Right forelimb (tissue), 1 donor: ENCODE measurements at places on chromosomes 5 and 9.

DNA sequence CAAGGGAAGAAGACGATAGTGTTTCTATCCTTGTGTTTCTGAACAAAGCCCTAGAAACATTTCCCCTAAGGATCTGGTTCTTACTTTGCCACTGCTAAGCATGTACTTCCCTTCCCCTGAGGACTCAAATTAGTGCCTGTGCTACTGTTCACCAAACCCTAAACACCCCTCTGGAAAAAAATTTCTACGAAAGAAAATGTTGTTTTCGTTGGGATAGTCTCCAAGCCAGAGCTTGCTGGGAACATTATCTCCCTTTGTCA lies 294.6 kb downstream of the BNC2 start:
- DNase-seq, result no peak

DNA sequence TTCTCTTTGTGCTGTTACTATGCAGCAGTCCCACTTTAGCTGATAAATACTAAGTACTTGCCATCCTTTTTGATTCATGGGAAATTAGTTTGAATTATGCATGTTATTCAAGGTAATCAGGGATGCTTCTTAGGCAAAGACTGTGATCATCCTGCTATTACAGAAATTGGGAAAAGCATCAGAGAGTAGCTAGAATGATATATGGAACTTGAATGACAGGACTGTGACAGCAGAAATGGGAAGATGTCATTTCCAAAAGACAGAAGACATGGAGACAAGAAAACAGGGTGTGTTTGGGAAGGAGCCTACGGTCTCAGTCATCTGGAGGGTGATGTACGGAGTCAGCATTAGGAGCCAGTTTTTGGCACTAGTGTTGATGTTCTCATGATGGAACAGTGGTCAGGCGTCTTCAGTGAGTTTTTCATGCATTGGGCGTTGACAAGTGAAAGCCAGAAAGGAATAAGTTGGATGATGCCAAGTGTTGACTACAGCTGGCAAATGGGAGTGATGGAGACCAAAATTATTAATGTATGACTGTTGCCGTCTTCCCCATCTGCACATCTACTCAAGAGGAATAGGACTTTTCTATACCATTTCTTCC lies 70.4 kb downstream of the TMEM167A start:
- no peak for DNase-seq

- DNase-seq, result no peak
These were observed 175.4 kb upstream of the CDH12 start for GRCh38 chr5:23028445-23029021.

- DNase-seq, result no peak
These were observed 17.5 kb downstream of the PSD2 start for GRCh38 chr5:139812836-139813805.

DNA sequence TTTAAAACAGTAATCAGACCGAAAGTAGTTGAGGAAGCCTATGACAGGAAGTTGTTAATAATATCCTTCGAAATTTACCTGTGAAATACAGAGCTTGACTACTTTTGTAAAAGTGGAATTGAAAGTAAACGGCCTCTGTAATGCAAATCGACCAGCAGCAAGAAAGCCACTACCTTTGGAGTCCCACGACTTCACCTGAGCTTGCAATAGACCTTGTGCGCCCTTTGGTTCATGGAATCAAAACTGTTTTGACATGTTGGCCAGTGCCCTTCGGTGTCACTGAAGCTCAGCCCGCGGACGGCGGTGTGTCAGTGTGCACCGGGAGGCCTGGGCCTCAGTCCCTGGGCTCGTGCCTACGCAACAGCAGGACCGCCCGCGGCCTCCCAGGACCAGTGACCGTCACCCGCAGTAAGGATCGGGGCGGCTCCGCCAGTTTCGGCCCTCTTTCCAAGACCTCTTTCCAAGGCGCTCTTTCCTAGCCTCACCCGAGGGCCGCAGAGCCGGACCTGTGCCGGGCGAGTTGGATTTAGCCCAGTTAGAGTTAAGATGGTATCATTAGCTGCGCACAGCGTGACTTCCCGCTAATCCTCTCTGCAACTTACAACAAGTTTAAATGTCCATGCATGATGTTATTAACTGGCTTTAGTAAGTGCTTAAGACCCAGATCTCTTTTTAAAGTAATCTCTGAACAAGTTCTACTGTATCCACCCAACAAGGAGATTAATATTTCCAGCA lies 223.3 kb downstream of the MEF2C start:
- DNase-seq, result no peak

GRCh38 chr9:35696520-35697215 lies 6.9 kb upstream of the TPM2 start:
- DNase-seq, result no peak

- DNase-seq, result no peak
These were observed 237.9 kb downstream of the SLF1 start for GRCh38 chr5:94856257-94856800.

DNA sequence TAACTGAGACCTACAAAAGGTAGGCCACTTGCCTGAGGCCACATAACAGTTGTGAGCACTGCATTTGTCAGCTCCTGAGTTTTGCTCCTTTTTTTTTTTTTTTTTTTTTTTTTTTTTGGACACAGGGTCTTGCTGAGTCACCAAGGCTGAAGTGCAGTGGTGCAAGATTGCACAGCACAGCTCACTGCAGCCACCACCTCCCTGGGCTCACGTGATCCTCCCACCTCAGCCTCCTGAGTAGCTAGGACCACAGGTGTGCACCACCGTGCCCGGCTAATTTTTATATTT lies 37.1 kb downstream of the LAMC3 start:
- DNase-seq, result no peak

DNA sequence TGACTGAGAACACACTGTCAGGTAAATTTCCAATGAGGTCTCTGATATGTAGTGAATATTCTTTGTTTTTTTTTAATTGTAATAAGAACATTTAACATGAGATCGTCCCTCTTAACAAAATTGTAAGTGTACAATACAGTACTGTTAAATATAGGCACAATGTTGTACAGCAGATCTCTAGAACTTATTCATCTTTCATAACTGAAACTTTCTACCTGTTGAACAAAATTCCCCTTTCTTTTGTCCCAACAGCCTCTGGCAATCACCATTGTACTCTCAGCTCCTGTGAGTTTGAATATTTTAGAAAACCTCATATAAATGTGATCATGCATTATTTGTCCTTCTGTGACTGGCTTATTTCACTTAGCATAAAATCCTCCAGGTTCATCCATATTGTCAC lies 10.6 kb upstream of the PRLR start:
- DNase-seq, result no peak

- no peak for DNase-seq
These were observed 12.9 kb downstream of the PHYHD1 start for GRCh38 chr9:128933731-128934130.

GRCh38 chr9:10366171-10366779 lies 246.5 kb downstream of the PTPRD start:
- no peak for DNase-seq

- DNase-seq, result no peak
These were observed 139.1 kb upstream of the CLINT1 start for GRCh38 chr5:157997991-157998504.

DNA sequence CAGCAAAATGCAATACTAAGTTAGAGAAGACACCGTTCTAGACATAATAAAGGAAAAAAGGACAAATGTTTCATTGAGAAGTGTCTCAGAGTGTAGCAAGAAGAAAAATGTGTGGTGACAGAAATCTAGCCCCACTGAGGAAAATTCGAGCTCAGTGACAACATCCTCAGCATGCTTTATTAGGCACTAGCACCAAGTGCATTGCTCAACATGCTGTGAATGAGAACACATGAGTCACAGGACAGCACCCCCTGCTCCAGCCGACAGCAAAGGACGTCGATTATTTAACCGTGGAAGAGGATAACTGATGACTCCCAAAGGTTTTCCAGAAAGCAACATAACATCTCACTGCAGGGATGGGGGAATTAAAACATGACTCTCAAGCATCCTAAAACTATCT lies 182.7 kb downstream of the GNAQ start:
- no peak for DNase-seq

GRCh38 chr5:4551034-4551433 lies 589.1 kb upstream of the ADAMTS16 start:
- no peak for DNase-seq

GRCh38 chr5:78561261-78561660 lies 87.3 kb downstream of the LHFPL2 start:
- DNase-seq, result no peak

DNA sequence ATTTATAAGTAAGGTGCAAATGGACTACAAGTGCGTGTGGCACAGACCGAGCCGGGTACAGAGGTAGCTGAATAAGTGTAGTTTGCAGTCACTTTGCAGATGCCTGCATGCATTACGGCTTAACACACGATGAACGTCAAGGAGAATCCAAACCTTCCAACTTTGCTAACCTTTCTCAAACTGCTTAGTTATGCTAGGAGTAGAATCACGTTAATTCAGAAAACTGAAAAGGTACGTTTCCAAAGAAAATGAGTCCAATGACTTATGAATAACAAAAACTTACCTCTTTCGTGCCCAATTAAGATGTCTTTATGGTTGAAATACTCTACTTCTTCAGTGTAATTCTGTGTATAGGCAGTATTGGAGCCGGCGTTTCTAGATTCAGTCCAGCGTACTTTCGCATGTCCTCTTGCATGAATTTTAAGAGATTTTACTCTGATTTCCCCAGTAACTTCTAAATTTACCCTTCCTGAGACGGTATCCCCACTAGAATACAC lies 539 bp downstream of the ARRDC3 start:
- DNase-seq, result peak; percentile 55

DNA sequence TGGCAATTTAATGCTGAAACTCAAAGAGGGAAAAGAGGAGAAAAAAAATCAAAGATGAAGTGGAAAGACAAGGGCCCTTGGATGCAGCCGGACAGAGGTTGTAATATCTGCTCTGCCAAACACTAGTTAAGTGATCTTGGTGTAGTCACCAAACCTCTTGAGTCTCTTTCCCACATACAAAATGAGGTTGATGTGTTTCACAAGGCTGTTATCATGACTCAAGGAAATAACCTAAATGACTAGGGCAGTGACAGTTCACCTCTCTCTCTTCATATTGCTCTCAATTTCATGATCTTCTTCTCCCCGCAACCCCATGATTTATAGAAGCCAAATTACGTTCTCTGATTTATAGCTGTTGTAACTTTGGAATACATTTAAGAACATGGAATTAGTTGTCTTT lies 44.9 kb downstream of the PIK3R1 start:
- no peak for DNase-seq

GRCh38 chr5:123936548-123936947 lies 424.6 kb downstream of the CSNK1G3 start:
- no peak for DNase-seq

DNA sequence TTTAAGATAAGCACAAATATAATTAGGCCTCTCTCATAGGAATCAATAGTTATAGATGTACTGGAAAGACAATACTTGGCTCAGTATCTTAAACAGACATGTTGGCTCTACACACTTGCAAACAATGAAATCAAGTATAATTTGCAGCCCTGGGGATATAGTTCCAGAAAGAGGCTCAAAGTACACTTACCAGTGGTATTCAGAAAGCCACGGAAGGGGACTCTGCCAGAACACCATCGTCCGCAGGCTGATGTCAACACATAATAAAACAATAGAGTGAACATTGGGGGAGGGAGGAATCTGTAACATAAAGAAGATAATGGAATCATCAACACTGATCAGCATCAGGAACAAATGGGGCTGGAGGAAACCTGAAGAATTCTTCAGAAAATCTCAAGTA lies 31.2 kb upstream of the EBF1 start:
- DNase-seq, result no peak

DNA sequence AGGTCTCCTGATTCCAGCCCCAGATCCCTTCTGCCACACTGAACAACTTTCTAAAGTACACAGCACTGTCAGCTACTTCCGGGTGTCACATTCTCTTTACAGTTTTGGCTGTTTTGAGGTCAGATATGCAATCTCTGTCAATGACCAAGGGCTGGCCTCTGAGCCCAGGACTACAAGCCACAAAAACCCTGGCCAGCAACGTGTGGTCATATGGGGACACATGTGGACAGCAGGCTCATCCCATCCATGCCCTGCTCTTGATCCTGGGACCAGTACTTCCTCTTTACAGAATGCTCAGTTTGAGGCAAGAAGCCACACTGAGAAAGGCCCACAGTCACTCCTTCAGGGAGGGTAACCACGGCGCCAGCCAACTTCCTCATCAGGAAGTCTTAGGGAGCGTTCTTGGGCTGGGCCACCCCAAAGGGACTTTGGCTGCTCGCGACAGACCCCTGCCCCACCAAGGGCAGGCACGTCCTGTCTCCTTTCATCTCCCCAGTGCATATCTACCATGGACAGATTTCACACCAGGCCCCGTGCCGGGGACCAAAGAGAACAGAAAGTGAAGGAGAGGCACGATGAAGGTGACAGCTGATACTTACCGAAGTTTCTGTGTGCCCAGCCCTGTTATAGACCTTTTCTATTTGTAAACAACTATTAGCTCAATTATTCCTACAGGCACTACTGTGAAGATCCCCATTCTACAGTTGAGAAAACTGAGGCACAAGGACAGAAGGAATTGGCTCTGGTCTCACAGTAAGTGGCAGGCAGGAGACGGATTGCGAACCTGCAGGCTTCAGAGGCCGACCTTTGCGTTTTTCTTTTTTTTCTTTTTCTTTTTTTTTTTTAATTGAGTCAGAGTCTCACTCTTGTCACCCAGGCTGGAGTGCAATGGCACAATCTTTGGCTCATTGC lies 37.3 kb downstream of the STK10 start:
- DNase-seq, result no peak

DNA sequence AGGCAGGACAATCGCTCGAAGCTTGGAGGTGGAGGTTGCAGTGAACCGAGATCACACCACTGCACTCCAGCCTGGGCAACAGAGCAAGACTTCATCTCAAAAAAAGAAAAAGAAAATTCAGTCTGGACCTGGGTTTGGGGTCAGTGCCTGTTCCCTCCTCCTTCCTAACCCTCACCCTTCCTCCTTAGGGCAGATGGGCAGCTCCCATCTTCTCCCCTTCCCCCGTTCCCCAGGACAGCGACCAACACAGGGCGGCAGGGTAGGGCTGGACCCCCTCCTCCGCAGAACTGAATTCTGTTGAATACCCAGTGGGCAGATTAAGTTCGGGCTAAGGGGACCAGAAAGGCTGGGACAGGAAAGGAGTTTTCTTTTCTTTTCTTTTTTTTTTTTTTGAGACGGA lies 1.5 kb upstream of the RMND5B start:
- DNase-seq, result no peak

DNA sequence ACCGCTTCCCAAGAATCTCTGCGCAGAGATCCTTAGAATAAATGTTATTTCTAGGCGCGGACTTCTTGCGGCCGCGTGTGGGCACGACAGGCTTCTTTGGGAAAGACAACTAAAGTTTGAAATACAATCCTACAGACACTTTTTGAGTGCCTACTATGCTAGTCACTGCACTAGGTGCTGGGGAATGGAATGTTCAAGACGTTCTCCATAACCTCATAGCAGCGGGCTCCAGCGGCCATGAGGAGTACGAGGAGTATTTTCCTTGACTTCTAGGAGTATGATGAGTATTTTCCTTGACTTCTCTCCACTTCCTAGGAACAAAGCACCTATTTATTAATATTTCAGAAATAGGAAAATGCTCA lies 636 bp upstream of the PWWP2A start:
- no peak for DNase-seq

DNA sequence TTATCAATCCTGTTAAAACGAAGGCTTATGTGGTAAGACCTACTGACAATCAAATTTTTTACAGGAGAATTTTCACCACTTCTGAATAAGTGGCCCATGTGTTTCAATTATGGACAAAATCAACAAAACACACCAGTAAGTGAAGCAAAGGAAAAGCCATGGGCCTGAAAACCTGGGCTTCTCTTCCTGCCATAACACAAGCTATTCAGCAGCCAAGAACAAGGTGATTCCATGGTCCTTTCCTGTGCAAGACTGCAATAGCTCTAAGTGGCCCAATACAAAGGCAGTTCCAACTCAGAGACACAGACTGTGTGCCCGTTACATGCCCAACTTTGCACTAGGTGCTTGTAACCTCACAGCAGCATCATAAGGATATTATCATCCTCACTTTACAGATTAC lies 168.5 kb downstream of the EPB41L4A start:
- no peak for DNase-seq
